ENCODE measurements at places on chromosomes 11 and 22. TPM values are rescaled to one million over a fixed set of nuclear protein-coding genes. Genes with fewer than 3 reads are reported as not detected.

OR52K2 gene
- total RNA-seq = not detected

SCGB2A2 gene
- total RNA-seq = not detected

OR8D1 gene
- not detected for total RNA-seq

KCNJ11 gene
- total RNA-seq = 10.0 TPM

PLA2G3 gene
- 14.7 TPM for total RNA-seq

- H3K4me3 ChIP-seq = no peak overlapping the region
- no peak overlapping the region for H3K27ac ChIP-seq
- peaks cover 2% of the 10 kb centered on the region for H3K36me3 ChIP-seq
- no peak for DNase-seq
- peaks cover 8% of the 10 kb centered on the region for H3K4me1 ChIP-seq
- H3K27me3 ChIP-seq = no peaks in the 10 kb centered on the region
These were observed 211.0 kb downstream of the NAV2 start for GRCh38 chr11:19923626-19924025.

DNA sequence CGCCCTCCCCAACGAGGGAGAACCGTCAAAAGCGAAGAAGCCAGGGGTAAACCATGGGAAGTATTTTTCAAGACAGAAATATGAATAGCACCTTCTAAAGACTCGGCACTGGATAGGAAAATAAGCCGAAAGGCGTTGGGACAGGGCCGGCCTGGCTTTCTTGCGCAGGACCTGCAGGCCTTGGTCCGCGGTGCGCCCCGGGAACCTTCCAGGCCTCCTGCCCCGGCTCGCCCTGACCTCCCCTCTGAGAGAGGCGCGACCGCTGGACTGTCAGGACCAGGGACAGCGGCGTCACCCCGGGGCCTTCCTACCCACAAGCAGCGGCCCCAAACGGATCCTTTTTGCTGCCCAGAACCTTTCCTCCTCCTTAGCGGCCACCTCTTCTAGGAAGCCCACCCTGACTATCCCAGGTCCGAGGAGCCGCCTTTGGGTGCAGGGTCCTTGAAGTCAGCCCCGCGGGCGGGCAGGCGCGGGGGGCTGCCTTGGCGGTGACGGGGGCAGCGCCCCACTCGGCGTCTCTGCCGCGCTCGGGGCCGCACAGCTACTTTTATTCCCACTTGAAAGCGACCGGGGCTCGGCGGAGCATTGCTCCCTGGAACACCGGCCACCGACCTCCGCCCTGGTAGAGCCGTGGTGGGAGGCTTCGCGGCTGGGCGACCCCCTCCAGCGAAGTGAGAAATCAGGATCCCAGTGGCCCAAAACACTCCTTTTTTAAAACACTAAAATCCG, 650 bp upstream of the MAPK11 start:
- DNase-seq = peak; percentile 87
- H3K4me1 ChIP-seq = no peaks in the 10 kb centered on the region
- H3K27ac ChIP-seq = no peak overlapping the region
- peaks cover 49% of the 10 kb centered on the region for H3K27me3 ChIP-seq

- H3K27me3 ChIP-seq = no peaks in the 10 kb centered on the region
- peaks cover 13% of the 10 kb centered on the region for H3K4me1 ChIP-seq
- H3K27ac ChIP-seq = no peak overlapping the region
- H3K36me3 ChIP-seq = no peaks in the 10 kb centered on the region
These were observed 85.2 kb upstream of the ARHGAP20 start for GRCh38 chr11:110797453-110797852.

DNA sequence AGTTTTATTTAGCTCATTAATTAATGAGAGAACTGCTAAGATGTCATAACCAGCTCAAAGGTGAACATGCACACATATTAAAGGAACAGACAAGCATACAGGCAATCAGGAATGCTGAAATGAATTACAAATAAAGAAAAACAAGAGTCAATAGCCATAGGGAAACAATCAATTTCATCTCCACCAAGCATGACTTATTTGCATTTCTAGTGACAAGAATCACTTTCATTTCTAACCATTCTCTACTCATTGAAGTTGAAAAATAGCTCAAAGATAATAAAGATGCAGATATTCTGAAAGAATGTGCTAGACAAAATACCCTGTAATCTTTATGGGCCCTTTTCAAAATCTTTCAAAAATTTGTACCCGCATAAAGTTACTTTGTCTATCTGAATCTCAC, 23.2 kb downstream of the ISX start:
- H3K4me1 ChIP-seq = no peaks in the 10 kb centered on the region
- H3K27ac ChIP-seq = no peak overlapping the region
- no peak overlapping the region for H3K4me3 ChIP-seq
- DNase-seq = no peak
- H3K27me3 ChIP-seq = no peaks in the 10 kb centered on the region

DNA sequence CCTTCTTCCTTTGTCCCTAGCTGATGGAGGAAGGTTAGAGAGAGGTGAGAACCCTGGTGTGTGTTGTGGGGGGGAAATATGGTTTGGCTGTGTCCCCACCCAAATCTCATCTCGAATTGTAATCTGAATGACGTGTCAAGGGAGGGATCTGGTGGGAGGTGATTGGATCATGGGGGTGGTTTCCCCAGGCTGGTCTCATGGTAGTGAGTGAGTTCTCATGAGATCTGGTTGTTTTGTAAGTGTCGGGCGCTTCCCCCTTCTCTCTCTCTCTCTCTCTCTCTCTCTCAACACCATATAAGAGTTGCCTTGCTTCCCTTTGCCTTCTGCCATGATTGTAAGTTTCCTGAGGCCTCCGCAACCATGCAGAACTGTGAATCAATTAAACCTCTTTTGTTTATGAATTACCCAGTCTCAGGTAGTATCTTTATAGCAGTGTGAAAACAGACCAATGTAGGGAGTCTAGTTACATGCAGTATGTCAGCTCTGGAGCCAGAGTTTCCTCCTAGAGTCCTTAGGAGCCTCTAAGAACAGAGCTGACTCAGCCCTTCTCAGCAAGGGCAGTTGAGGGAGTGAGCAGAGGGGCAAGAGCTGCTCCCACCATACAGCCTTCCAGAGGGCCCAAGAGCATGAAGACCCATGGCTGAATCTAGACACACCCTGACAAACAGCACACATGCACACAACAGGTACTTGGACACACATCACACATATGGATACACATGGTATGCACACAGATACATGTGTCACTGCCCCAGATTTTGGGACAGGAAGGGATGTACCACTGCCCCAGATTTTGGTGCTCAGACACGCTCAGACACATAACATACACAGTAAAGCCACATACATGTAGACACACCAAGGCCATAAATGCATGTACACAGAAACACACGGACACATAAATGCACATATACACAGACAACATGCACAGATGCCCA, 12.9 kb upstream of the LRRC32 start:
- H3K27ac ChIP-seq = no peak overlapping the region
- peaks cover 4% of the 10 kb centered on the region for H3K27me3 ChIP-seq
- no peak for DNase-seq

- no peaks in the 10 kb centered on the region for H3K36me3 ChIP-seq
- H3K27me3 ChIP-seq = peaks cover 2% of the 10 kb centered on the region
- peaks cover 27% of the 10 kb centered on the region for H3K4me1 ChIP-seq
- no peak for DNase-seq
- peak overlapping the region; percentile 12 for H3K27ac ChIP-seq
- no peak overlapping the region for H3K4me3 ChIP-seq
These were observed 82.7 kb downstream of the TP53I11 start for GRCh38 chr11:44868021-44868420.

DNA sequence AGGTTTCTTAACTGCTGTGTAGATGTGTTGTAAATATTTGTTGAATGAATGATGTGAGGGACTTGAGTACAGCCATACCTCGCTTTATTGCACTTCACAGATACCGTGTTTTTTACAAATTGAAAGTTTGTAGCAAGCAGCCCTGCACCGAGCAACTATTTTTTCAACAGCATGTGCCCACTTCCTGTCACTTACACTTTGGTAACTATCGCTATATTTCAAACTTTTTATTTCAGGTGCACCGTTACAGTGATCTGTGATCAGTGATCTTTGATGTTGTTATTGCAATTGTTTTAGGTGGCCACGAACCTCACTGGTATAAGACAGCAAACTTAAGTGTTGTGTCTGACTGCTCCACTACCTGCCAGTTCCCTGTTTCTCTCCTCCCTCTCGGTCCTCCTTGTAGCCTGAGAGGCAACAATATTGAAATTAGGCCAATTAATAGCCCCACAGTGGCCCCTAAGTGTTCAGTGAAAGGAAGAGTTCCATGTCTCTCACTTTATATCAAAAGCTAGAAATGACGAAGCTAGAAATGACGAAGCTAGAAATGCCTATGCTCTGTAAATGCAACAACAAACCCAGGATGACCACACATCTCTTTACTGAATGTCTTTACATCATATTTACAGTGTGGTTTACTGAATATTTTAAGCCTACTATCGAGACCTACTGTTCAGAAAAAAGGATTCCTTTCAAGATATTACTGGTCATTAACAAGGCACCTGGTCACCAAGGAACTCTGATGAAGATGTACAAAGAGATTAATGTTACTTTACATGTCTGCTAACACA, 1.0 kb downstream of the SFI1 start:
- peak overlapping the region; percentile 87 for H3K4me3 ChIP-seq
- peaks cover 20% of the 10 kb centered on the region for H3K4me1 ChIP-seq
- DNase-seq = no peak
- no peak overlapping the region for H3K27ac ChIP-seq

DNA sequence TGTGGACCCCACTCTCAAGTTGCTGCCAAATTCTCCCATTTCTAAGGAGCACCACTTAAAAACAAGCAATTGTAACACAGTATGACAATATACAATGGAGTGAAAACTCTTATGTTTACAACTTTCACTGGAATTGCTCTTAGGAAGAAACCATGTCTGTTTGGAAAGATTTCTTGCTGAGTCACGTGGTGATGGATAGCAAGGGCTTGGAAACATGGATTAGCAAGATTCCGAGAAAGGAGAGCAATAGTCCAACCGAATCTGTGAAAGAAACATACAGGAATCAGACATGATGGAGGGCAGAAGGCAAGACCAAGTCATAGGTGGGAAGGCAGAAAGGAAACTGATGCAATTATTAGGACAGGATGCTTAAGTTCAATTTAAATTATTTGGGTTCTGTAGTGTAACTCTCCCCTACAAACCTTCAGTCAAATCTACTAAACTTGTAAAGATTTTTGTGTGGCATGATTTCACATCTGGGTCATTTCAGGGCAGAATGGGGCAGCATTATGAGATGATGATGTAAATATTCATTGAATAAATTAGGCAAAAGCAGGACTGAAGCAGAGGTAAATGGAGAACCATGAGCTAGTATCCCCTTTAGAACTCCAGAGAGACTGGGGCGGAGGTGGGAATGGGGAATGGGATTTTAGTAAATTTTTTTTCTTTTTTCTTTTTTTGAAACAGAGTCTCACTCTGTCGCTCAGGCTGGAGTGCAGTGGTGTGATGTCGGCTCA, 27.8 kb upstream of the THY1 start:
- H3K4me3 ChIP-seq = no peak overlapping the region
- H3K27me3 ChIP-seq = no peaks in the 10 kb centered on the region
- no peak overlapping the region for H3K27ac ChIP-seq
- peaks cover 13% of the 10 kb centered on the region for H3K4me1 ChIP-seq
- DNase-seq = no peak

- H3K27ac ChIP-seq = no peak overlapping the region
- DNase-seq = no peak
- H3K4me3 ChIP-seq = no peak overlapping the region
- H3K4me1 ChIP-seq = peaks cover 49% of the 10 kb centered on the region
- peaks cover 24% of the 10 kb centered on the region for H3K27me3 ChIP-seq
These were observed 12.2 kb downstream of the USP2 start for GRCh38 chr11:119369132-119369925.

GRCh38 chr11:118343248-118343647, 743 bp upstream of the CD3D start:
- H3K4me1 ChIP-seq = peaks cover 2% of the 10 kb centered on the region
- no peak for DNase-seq
- H3K27ac ChIP-seq = no peak overlapping the region
- peaks cover 36% of the 10 kb centered on the region for H3K27me3 ChIP-seq
- H3K4me3 ChIP-seq = no peak overlapping the region

DNA sequence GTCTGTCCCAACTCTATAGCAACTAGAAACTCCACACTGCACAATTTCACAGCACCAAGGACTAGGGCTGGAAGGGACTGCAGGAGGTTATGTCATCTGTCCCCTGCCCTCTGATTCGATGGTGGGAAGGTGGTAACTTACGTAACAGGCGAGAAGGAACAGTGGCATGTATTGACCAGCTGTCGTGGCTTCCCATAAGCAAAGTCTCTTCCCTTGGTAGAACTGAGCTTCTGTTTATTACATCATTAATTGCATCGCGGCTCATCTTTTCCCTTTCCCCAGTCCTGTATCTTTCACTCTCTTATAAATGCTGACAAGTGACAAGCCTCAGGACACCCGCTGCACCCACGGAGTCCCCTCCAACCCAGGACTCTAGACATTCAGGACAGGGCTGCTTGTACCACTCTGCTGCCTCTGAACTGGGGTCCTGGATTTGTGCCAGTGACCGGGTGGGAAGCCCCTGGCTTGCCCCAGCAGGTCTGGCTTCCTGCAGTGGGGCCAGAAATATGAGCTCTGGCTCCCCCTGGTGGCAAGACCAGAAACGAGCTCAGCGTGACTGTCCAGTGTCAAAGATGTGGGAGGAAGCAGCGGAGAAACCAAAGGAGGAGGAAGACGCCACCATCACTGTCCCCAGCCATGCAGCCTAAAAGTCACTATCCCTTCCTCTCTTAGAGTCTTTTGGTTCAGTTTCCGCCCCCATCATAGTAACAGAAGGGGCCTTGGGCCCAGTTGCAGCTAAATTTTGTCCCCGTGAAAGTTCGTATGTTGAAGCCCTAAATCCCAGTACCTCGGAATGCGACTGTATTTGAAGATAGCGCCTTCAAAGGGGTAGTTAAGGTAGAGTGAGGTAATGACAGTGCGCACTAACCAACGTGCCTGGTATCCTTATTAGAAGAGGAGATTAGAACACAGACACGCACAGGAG, 84.5 kb downstream of the ISX start:
- peaks cover 4% of the 10 kb centered on the region for H3K36me3 ChIP-seq
- no peak overlapping the region for H3K4me3 ChIP-seq
- peak; percentile 89 for DNase-seq
- H3K4me1 ChIP-seq = peaks cover 35% of the 10 kb centered on the region
- no peak overlapping the region for H3K27ac ChIP-seq
- peaks cover 23% of the 10 kb centered on the region for H3K27me3 ChIP-seq

GRCh38 chr11:93744669-93745004, 3.2 kb downstream of the C11orf54 start:
- DNase-seq = no peak
- H3K27ac ChIP-seq = peak overlapping the region; percentile 73
- no peaks in the 10 kb centered on the region for H3K27me3 ChIP-seq
- H3K4me3 ChIP-seq = no peak overlapping the region
- peaks cover 16% of the 10 kb centered on the region for H3K36me3 ChIP-seq
